KG1 (cell line): ENCODE measurements at places on chromosomes 2 and 18.

GRCh38 chr2:16161085-16161565, 220.8 kb downstream of the MYCN start:
- DNase-seq = no peak

- no peak for DNase-seq
Observed at GRCh38 chr2:75476761-75477160, 84.0 kb downstream of the EVA1A start.

GRCh38 chr2:22901471-22902179, 483.4 kb upstream of the KLHL29 start:
- no peak for DNase-seq

DNA sequence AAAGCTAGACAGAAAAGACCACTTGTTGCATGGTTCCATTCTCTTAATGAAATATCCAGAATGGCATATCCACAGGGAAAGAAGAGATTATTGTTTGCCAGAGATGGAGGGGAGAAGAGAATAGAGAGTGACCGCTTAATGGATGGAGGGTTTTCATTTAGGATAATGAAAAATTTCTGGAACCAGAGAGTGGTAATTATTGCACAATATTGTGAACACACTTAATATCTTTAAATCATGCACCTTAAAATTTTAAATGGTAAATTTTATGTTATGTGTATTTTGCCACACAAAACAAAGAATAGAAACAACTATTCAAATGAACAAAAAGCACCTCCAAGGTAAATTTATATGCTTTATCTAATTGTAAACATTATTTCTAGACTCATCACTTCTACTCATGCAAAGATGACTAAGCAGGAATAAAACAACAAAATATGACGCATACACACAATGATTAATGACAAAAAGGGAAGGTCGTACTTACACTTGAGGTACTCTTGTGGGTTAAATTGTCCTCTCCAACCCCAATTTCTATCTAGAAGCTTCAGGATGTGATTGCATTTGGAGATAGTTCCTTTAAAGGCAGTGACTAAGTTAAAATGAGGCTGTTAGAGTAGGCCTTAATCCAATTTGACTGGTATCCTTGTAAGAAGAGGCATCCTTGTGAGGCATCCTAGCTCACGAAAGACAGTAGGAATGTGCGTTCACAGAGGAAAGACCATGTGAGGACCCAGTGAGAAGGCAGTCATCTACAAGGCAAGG, 18.7 kb upstream of the DHRS9 start:
- DNase-seq = no peak

DNA sequence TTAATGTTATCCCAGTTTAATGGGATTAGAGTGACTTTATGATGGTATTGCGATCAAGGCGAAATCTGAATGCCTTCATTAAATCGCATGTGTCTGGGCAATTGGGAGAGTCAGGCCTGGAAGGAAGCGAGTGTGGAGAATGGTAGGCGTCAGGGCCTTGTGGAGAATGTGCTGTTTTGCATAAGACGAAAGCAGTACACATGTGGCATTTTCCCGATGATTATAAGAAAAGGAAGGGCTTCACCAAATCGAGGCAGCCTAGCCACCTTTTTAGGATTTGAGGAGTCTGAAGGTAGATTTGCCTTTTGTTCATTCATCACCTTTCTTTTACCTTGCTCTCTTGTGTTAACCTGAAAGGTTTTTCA, 1.0 kb downstream of the ZNF532 start:
- DNase-seq = no peak

DNA sequence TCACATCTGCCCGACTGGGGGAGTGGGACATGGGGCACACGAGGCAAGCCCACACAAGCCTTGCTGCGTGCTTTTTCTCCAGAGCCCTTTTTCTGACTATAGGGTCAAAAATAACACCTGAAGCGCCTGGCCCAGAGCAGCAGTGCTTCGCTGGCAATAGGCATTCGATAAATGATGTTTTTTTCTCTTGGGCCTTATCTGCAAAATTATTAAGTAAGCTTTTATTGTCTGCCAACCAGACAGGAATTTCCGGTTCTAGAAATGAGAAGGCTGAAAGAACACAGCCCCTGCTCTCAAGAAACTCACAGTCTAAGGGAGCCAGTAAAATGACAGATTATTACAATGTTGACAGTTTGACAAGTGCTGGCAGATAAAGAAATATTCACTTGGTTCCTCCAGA, 2.7 kb upstream of the TMBIM1 start:
- DNase-seq = no peak

GRCh38 chr2:15931319-15931890, 8.9 kb upstream of the MYCN start:
- DNase-seq = no peak

- DNase-seq = no peak
Observed at GRCh38 chr2:939936-940601, 10.6 kb upstream of the SNTG2 start.

DNA sequence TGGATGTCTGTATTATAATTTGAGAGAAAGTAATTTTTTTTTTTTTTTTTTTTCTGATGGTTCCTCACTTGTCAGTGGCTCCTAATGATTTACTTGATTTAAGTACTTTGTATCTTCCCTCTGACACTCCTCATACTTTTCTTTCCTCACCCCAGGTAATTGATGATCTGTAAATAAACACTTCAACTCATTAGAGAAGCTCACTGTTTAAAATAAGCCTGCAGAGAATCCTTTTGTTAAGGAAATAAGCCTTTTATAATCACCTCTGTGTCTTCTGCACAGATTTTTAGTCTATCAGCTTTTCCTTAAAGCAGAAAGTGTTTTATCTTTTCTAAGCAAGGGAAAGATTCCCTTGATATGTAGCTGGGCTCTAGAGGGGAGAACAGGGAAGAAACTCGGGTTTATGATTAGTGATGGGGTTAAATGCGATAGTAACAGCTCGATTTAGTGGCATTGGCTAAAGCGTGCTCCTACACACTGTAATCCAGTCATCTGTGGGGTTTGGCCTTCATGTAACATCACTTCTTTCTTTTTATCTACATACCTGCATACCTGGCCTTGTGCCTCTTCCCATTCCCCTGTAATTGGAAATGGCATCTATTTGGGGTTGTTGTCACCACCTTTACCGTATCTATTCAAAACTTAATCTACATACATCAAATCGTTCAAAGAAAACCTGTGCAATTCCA, 60.1 kb upstream of the LRRTM1 start:
- no peak for DNase-seq
